Glutamatergic neuron (in vitro differentiated cells): ENCODE measurements at places on chromosomes 7 and 10. TPM values are rescaled to one million over a fixed set of nuclear protein-coding genes. Genes with fewer than 3 reads are reported as not detected.

- H3K27me3 ChIP-seq, result no peaks in the 10 kb centered on the region
- peaks cover 13% of the 10 kb centered on the region for H3K36me3 ChIP-seq
- no peak overlapping the region for H3K27ac ChIP-seq
- no peaks in the 10 kb centered on the region for H3K4me1 ChIP-seq
- no peak for DNase-seq
- no peak overlapping the region for H3K4me3 ChIP-seq
Observed at GRCh38 chr10:108785011-108785410, 1138.3 kb downstream of the XPNPEP1 start.

DNA sequence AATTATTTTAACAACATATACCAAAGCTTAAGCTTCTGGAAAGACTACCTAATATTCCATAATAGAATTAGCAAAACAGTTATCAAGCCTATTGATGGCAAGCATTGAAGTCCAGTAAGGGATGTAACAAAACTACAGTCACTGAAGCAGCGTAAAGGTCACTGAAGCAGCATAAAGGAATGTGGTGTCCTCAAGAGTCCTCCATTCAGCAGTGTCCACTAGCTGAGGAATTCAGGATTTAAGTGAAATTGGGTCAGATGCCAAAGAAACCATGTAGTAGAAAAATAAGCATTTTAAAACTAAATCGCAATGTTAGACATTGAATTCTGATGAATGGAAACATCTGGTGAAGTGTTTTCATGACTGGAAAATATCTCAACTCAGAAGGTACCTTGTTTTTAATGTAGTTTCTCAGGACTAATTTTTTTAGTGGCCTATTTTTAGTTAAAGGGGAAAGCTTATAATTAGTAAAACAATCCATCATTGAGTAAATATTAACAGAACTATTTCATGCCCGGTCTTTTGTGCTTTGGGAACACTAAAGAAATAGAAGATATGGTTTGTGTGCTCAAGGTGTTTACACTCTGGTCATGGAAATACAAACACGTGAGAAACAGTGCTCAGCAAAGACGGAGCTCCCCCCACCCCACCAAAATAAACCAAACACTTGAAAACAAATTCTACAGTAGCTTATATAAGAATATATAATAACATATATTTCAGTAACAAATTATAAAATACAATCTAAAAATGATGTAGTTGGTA is 121.4 kb downstream of the CDK14 start:
- H3K4me1 ChIP-seq, result peaks cover 6% of the 10 kb centered on the region
- H3K27ac ChIP-seq, result no peak overlapping the region
- no peak for DNase-seq
- peaks cover 2% of the 10 kb centered on the region for H3K27me3 ChIP-seq
- no peaks in the 10 kb centered on the region for H3K36me3 ChIP-seq

GRCh38 chr7:20447021-20447650 is 116.4 kb downstream of the ITGB8 start:
- no peak for DNase-seq
- peaks cover 3% of the 10 kb centered on the region for H3K27me3 ChIP-seq
- no peak overlapping the region for H3K27ac ChIP-seq
- no peak overlapping the region for H3K4me3 ChIP-seq
- peaks cover 2% of the 10 kb centered on the region for H3K4me1 ChIP-seq

DNA sequence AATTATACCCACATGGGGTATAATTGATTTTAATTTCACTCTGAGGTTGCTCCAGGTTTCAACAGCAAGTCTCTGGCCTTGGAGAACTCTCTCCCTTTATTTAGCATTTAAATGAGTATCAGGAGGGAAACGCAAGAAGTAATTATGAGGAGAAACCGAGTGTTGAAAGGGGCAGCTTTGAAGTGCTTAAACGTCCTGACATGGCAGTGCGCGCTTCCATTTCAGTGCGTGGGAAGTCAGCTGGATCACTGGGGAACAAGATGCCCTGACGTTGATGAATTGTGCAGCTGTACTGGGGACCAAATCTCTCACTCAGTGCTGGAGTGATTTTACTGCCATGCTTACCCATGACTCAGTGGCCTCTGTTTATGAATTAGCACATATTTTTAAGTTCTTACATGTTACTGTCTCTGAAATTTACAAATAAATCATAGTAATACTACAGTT is 106.0 kb upstream of the PRR15 start:
- H3K27ac ChIP-seq, result no peak overlapping the region
- peak overlapping the region; percentile 26 for H3K4me3 ChIP-seq
- peaks cover 4% of the 10 kb centered on the region for H3K27me3 ChIP-seq
- DNase-seq, result no peak

DNA sequence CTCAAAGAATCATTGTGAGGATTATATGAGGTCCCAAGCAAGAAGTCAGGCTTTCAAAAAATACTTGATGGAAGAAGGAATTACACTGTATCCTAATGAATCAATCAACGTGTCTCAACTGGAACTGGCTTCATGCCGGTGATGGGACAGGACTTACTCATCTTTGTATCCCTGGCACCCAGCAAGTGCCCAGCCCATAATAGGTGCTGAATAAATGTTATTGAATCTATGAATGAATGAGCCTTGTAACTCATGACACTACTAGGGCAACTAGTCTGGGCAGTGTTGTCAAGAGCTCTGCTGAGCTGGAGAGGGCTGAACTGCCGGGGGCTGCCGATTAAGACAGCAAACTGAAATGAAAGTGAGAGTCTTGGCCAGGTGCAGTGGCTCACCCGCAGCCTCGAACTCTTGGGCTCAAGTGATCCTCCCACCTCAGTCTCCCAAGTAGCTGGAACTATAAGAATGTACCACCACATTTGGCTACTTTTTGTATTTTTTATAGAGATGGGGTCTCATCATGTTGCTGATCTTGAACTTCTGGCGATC is 87.2 kb upstream of the KIF5B start:
- H3K27ac ChIP-seq, result no peak overlapping the region
- peaks cover 11% of the 10 kb centered on the region for H3K4me1 ChIP-seq
- no peak overlapping the region for H3K4me3 ChIP-seq

GRCh38 chr7:3455806-3456595 is 154.9 kb downstream of the SDK1 start:
- no peaks in the 10 kb centered on the region for H3K27me3 ChIP-seq
- H3K4me3 ChIP-seq, result no peak overlapping the region
- no peak for DNase-seq
- H3K4me1 ChIP-seq, result peaks cover 25% of the 10 kb centered on the region
- no peak overlapping the region for H3K27ac ChIP-seq

GRCh38 chr7:128692623-128693270 is 20.7 kb downstream of the GARIN1A start:
- H3K27me3 ChIP-seq, result peaks cover 6% of the 10 kb centered on the region
- H3K4me3 ChIP-seq, result no peak overlapping the region
- no peak for DNase-seq
- H3K36me3 ChIP-seq, result peaks cover under 1% of the 10 kb centered on the region
- H3K4me1 ChIP-seq, result peaks cover 9% of the 10 kb centered on the region

DNA sequence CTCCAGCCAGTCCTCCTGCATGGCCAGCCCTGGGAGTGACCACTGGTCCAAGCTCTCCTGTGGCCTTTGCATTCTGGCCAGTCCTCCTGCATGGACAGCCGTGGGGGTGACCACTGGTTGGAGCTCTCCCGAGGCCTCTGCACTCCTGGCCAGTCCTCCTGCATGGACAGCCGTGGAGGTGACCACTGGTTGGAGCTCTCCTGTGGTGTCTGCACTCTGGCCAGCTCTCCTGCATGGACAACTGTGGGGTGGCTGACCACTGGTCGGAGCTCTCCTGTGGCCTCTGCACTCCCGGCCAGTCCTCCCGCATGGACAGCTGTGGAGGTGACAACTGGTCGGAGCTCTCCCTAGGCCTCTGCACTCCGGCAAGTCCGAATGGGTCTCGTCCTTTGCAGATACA is 28.7 kb upstream of the ADARB2 start:
- no peak for DNase-seq
- no peak overlapping the region for H3K4me3 ChIP-seq
- no peaks in the 10 kb centered on the region for H3K36me3 ChIP-seq
- peaks cover 3% of the 10 kb centered on the region for H3K27me3 ChIP-seq

DNA sequence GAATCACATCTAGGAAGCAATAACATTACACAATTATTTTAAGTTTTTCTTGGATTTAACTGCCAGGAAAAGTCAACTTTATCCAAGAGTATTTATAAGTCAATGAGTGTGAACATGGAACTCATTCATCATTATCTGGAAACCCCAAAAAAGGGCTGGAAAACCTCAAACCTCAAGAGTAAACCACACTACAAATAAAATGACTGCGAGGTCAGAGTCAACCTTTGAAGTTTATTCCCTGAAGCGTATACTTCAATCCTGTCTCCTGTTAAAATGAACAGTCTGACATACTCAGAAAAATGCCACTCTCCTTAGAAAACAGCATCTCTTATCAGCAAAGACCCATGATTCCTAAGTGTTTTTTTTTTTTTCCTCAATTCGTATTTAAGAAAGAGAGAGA is 86.5 kb downstream of the RELN start:
- H3K4me1 ChIP-seq, result no peaks in the 10 kb centered on the region
- no peaks in the 10 kb centered on the region for H3K36me3 ChIP-seq
- no peak for DNase-seq
- no peaks in the 10 kb centered on the region for H3K27me3 ChIP-seq
- H3K4me3 ChIP-seq, result no peak overlapping the region

GRCh38 chr10:132463333-132464255 is 66.6 kb downstream of the PWWP2B start:
- no peak overlapping the region for H3K4me3 ChIP-seq
- no peak overlapping the region for H3K27ac ChIP-seq
- no peaks in the 10 kb centered on the region for H3K36me3 ChIP-seq

DNA sequence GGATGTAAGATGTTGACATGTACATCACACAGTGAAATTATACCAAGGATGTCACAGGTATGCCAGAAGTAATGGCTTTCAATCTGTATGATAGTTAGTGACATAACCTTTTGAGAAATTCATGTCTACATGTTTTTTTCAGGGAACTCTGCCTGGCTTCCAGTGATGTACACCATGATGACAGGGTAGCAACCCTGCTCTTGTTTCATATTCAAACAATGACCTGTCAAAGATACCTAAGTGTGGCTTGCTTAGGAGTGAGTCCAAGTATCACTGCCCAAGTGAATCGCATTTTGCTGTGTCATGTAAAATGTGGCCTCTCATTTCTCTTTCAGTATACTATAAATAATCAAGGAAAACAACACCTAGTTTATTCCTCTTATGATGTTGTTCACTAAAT is 205.8 kb upstream of the DKK1 start:
- no peaks in the 10 kb centered on the region for H3K27me3 ChIP-seq
- H3K4me3 ChIP-seq, result no peak overlapping the region
- no peaks in the 10 kb centered on the region for H3K36me3 ChIP-seq
- no peak for DNase-seq
- no peak overlapping the region for H3K27ac ChIP-seq

- H3K27ac ChIP-seq, result no peak overlapping the region
- no peaks in the 10 kb centered on the region for H3K27me3 ChIP-seq
- no peak overlapping the region for H3K4me3 ChIP-seq
- H3K4me1 ChIP-seq, result no peaks in the 10 kb centered on the region
- peaks cover 4% of the 10 kb centered on the region for H3K36me3 ChIP-seq
- DNase-seq, result no peak
Observed at GRCh38 chr10:36634916-36635315, 490.5 kb upstream of the ANKRD30A start.

- H3K4me1 ChIP-seq, result no peaks in the 10 kb centered on the region
- no peak overlapping the region for H3K27ac ChIP-seq
- H3K27me3 ChIP-seq, result no peaks in the 10 kb centered on the region
- no peaks in the 10 kb centered on the region for H3K36me3 ChIP-seq
- no peak for DNase-seq
Observed at GRCh38 chr10:13483073-13483472, 45.7 kb downstream of the BEND7 start.

DNA sequence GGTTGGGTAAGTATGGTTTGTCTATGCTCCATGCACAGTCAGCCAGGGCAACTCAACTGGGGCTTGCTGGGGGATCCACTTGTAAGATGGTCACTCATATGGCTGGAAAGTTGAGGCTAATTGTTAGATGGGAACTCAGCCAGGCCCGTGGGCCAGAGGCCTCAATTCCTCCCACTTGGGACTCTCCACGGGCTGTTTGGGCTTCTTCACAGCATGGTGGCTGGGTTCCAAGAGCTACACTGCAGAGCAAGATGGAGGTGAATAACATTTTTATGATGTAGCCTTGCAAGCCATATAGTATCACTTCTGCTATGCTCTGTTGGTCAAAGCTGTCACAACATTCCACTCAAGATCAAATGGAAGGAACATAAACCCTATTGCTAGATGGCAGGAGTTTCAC is 39.2 kb downstream of the ELMO1 start:
- H3K36me3 ChIP-seq, result peaks cover 4% of the 10 kb centered on the region
- no peak for DNase-seq
- no peak overlapping the region for H3K4me3 ChIP-seq
- no peak overlapping the region for H3K27ac ChIP-seq
- no peaks in the 10 kb centered on the region for H3K27me3 ChIP-seq

DNA sequence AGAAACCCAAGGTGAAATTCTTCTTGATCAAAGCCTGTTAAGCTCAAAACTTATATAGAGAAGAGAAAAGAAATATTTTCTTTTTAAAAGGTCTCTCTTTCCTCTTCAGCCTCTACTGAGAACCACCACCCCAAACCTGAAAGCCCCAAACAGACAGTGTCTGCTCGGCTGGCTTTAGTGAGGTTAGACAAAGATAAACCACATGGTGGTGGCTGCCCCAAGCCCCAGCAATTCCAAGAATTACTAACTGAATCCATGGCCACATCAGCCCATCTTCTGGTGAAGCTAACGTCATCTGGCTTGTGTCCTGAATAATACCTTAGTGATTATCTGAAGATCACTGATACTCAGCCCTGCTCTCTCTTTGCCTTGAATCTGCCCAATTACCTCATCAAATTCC is 275.0 kb downstream of the ELMO1 start:
- H3K27me3 ChIP-seq, result no peaks in the 10 kb centered on the region
- no peaks in the 10 kb centered on the region for H3K4me1 ChIP-seq
- H3K36me3 ChIP-seq, result peaks cover 6% of the 10 kb centered on the region

GRCh38 chr7:100567751-100568175 is 5.9 kb downstream of the SAP25 start:
- H3K27ac ChIP-seq, result no peak overlapping the region
- no peaks in the 10 kb centered on the region for H3K36me3 ChIP-seq
- H3K4me3 ChIP-seq, result no peak overlapping the region
- no peak for DNase-seq
- H3K27me3 ChIP-seq, result peaks cover 17% of the 10 kb centered on the region
- peaks cover 4% of the 10 kb centered on the region for H3K4me1 ChIP-seq

COL17A1 gene
- total RNA-seq, result not detected

LIPN gene
- not detected for total RNA-seq

ALOX5 gene
- total RNA-seq, result 8.4 TPM

IKZF1 gene
- 1.1 TPM for total RNA-seq

GIGYF1 gene
- total RNA-seq, result 79.6 TPM

RBP4 gene
- not detected for total RNA-seq

SFTPD gene
- 0.51 TPM for total RNA-seq

HKDC1 gene
- total RNA-seq, result not detected

TLX1 gene
- total RNA-seq, result 14.3 TPM

PROSER2 gene
- not detected for total RNA-seq

OR6B1 gene
- total RNA-seq, result not detected

SFMBT2 gene
- total RNA-seq, result 9.1 TPM

LEP gene
- not detected for total RNA-seq

TSPAN12 gene
- 6.0 TPM for total RNA-seq
